ENCODE measurements at places on chromosomes 5 and 9.

DNA sequence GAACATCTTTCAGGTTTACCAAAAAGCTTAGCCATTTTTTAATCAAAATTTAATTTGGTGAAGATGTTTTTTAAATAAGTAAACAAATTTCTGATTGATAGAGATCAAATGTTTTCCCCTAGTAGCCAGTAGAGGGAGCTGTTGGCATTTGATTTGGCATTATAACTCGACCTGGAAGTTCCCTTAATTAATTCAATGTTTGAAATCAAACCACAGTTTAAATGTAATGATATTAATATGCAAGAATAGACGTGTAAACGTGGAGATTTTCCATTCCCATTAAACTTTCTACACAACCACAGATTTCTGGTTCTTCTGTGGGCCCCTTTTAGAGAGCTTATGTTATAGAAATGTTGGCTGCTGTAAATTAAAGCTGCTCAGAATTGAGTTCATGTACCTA is 148.1 kb upstream of the MPDZ start:
- no peak for DNase-seq

- no peak for DNase-seq
Measured at GRCh38 chr5:126195410-126196100, 227.7 kb upstream of the GRAMD2B start.

GRCh38 chr9:5988265-5988664 is 27.2 kb downstream of the RANBP6 start:
- no peak for DNase-seq

GRCh38 chr5:54993318-54993717 is 7.9 kb upstream of the ESM1 start:
- DNase-seq, result no peak

- DNase-seq, result no peak
Measured at GRCh38 chr5:170216257-170216864, 16.4 kb upstream of the C5orf58 start.

- DNase-seq, result no peak
Measured at GRCh38 chr9:117458066-117458465, 43.2 kb upstream of the ASTN2 start.

GRCh38 chr9:127950513-127951289 is 13.0 kb upstream of the DPM2 start:
- DNase-seq, result no peak

DNA sequence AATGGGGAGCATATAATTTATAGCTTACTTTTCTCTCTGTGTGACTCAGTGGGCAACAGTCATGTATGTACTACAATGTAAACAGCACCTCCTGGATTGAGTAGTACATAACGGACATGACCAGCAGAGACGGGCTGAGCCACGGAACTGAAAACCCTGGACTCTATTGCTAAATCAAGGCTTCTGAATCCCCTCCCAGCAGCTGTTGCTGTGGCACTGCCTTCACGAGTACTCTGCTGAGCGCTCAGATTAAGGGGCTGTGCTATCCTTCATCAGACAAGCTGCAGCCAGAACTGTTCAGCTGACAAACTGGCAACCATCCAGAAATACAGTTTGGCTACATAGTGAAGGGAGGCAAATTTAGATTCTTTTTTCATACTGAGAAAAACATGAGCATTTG is 131.3 kb upstream of the CCDC180 start:
- DNase-seq, result no peak

DNA sequence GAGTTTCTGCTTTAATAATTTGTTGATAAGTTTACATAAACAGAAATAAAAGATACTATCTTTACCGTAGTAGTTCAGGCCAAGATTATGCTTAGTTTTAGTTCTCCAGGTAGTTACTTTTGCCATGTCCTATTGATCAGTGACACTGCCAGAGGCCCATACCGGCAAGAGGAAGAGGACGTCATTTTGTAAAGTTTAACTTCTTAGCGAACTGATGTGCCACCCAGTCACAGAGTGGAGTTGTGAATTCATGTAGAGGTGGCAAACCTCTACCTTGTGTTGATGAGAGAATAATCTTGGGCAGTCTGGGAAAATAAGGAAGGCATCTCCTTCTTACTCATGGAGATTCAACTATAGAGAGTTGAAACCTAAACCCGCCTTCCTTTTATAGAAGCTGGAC is 21.8 kb downstream of the RGMB start:
- no peak for DNase-seq

DNA sequence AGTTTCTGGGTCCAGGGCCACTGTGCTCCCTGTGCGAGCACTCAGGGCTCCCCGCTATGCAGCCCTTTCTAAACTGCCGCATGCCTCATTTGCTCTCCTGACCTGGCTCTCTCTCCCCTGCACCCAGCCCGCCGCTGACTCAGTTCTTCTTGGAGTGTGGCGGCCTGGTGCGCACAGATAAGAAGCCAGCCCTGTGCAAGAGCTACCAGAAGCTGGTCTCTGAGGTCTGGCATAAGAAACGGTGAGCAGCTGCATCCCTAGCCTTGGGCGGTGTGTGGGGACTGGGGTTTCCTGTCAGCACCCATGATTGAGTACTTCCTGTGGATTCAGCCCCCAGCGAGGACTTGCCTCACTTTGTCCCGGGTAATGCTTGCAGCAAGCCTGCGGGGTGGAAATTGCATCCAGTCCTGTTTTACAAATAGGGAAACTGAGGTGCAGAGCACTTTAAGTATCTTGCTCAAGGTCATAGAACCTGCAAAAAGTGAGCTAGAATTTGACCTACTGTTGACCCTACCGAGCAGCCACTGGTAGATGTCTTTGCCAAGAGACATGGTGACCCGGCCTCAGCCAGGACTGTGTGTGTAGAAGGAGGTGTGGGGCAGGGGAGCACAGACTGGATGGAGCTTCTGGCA is 27.9 kb downstream of the USP20 start:
- peak; percentile 35 for DNase-seq

DNA sequence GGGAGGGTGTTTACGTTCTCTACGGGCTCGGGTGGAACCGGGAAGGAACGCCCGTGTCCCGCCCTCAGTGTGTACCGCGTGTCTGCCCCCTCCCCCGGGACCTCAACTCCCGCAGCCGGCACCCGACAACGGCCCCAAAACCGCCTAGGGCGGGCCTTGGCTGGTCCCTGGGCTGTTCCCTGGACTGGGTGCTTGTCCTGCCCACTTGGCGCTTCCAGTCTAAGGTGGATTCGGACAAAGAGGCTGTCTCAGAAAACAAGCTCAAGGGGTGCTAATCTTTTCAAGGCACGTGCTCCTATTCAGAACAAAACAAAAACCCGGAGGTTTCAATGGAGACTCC is 379 bp upstream of the CLK4 start:
- DNase-seq, result no peak

DNA sequence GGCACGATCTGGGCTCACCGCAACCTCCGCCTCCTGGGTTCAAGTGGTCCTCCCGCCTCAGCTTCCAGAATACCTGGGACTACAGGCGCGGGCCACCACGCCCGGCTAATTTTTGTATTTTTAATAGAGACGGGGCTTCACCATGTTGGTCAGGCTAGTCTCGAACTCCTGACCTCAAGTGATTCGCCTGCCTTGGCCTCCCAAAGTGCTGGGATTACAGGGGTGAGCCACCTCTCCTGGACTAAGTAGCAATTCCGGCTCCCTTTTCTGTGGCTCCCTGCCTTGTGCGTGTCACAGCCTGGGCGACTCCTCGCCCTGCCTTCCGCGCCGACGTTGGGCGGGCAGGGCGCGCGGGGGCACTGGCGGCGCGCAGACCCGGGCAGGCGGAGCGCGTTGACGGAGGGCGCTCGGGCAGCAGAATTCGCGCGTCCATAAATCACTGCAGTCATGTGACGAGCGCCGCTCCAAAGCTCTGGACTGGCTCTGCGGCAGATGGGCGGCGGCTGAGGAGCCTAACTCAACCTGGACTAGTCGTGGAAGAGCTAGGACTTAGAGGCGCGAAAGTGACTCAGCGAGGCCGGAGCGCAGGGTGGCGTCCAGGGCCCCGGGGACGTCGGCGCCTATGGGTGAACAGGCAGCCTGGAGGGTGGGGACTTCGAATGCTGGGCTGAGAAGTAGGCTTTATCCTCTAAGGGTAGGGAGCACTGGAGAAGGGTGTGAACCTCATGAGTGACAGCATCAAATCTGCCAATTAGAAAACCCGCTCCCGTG is 1.4 kb upstream of the CIZ1 start:
- DNase-seq, result no peak

- no peak for DNase-seq
Measured at GRCh38 chr5:78979909-78980308, 5.2 kb downstream of the ARSB start.

DNA sequence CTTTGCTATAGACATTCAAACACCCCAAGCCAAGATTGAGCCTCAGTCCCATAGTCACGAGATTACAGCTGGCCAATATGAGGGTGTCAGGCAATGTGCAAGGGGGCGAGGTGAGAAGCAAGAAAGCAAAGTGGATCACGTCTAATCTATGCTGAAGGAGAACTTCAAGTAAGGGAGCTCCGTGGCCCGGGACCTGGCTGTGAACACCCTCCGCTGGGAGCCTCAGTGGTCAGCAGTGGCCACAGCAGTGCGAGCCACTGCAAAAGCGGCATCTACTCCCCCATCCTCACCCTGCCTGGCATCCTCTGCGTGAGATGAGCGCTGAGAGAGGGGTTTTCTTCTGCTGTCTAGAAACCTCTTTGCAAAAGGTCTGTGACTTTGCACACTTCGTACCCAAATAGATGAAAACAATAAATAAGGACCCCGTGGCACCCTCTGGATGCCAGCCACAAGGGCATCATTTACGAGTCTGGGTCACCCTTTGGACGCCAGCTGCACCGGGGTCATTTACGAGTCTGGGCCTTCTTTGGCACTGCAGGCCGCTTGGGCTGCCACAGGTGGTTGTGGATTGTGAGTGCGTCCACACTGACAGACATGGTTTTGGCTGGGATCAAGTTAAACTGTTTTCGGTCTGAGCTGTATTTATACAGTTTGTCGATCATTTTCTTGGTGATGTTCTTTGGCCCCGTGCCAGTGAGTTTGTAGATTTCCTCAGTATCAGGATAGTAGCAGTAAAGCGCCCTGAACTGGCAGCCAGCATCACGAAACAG is 96.4 kb downstream of the CAMSAP1 start:
- DNase-seq, result no peak

DNA sequence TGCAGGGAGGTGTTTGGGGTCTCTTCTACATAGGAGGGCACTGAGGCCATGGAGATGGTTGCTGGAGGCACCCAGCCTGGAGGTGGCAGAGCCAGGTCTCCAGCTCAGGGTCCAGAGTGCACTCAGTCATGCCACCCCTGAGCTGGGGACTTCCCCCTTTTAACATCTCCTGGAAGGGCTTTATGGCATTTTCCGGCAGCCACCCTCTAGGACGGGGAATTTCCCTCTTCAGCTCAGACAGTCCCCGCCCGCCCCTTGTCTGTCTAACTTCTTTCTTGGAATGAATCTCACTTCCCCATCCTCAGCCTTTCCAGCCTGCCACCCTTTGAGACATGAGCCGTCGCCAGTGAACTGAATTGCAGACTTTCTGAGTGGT is 49.9 kb downstream of the COL15A1 start:
- DNase-seq, result no peak

DNA sequence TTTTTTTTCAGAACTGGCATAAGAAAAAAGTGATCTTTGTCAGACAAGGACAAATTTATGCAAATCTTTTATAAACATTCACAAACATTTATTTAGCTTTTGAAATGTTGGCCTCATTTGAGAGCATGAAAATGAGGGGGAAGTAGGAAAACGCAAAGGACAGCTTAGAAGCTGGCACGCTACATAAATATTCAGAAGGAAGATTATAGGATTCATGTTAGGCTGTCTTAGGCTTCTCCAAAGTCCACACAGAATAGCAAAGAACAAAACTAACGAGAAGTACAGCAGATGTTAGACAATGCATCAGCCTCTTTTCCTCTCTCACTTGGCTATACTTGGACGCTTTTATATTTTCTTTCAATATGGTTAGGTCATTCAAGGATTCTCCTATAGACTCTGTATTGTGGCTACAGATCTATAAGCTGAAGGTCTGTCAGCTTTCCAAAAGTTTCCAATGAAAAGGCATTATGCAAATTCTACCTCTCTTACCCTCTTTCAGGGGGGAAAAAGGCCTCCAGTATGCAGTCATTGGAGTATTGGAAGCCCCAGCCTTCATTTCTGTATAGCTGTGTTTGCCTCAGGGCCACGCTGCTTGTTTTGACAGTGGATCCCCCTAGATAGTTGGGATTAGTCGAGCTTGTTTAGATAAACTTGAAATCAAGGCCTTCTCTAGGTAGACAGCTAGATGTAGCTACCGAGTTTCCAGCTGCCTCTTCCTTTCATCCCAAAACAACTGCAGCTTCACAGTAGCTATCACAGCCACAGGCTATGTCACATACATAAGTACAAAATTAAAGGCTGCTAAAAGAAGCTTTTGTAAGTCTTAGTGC is 153.0 kb downstream of the DENND1A start:
- no peak for DNase-seq

DNA sequence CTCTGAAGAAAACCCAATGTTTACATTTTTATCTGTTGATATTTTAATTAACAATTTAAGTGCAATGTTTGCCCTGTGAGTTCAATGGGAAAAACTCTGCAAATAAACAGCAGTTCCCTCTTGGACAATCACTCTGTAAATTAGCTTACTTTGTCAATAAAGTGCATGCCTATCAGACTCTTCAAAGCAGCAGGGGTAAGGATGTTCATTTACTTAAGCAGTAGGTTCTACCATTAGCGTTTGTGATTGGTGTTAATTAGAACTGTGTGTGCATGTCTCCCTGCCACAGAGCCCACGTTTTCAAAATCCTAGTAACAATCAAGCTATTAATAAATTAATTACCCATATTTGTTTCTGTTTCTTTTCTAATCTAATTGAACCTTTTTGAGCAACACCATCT is 1921.6 kb upstream of the WWC1 start:
- no peak for DNase-seq

DNA sequence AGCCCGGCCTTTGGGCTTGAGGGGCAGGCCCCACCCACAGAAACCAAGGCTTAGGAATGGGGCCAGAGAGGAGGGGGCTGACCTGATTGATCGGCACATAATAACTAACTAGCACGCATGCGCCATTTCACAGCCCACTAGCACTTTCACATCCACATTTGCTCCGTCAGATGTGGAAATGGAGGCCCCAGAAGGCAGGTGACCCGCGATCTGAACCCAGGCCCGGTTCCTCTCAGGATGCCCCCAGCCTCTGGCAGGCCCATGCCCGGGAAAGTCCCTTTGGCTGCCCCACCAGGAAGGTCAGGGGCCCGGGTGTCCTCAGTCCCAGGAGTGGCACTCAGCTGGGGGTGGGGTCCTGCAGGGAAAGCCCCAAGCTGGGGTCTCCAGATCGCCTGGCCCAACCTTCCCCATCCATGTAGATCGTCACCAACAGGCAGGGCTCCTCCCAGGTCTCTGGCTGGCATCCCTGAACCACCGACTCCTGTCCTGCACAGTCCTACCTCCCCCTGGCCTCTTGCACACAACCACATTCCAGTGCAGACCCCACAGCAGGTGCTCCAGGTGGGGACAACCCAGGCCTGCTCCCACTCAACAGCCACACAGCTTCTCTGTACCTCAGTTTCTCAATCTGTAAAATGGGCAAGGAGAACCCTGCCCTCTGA is 46.7 kb downstream of the VAV2 start:
- DNase-seq, result no peak

All from stimulated activated CD8-positive, alpha-beta memory T cell treated with anti-CD3 and anti-CD28 coated beads, Interleukin-4, amount 100 ng/mL, for 4 hours (primary cell).